Activated T-helper 2 cell treated with anti-CD3 and anti-CD28 coated beads, Interferon-gamma antibody, Interleukin-2, Interleukin-4, amounts not matched to agents 10 μg/mL and 5 μg/mL and 100 μg/mL, durations not matched to agents 14 hours and 24 hours and 36 hours (primary cell): ENCODE measurements at places on chromosomes 7 and 10.

DNA sequence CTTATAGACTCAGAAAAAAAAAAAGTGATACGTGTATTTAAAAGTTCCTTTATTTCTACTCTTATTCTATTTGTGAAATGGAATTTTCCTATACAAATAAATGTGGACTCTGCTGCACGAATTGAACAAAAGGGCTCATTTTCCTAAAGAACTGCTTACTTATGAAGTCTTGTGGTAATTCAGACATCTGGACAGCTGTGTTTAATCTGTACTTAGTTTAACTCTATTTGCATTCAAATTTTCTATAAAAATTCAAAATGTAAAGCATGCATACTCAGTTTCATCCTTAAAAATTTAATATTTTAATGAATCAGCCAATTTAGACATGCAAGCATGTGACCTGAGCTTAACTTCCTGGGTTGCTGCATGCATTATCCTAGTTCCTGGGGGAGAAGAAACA is 118.0 kb upstream of the PCLO start:
- no peak for DNase-seq

GRCh38 chr7:127810696-127811660 is 159.0 kb downstream of the SND1 start:
- DNase-seq: no peak

- DNase-seq: no peak
Observed at GRCh38 chr10:34722404-34722803, 92.7 kb downstream of the PARD3 start.

GRCh38 chr7:142856565-142857245 is 1.8 kb downstream of the EPHB6 start:
- DNase-seq: no peak

GRCh38 chr7:24835643-24836042 is 78.4 kb upstream of the GSDME start:
- DNase-seq: no peak

DNA sequence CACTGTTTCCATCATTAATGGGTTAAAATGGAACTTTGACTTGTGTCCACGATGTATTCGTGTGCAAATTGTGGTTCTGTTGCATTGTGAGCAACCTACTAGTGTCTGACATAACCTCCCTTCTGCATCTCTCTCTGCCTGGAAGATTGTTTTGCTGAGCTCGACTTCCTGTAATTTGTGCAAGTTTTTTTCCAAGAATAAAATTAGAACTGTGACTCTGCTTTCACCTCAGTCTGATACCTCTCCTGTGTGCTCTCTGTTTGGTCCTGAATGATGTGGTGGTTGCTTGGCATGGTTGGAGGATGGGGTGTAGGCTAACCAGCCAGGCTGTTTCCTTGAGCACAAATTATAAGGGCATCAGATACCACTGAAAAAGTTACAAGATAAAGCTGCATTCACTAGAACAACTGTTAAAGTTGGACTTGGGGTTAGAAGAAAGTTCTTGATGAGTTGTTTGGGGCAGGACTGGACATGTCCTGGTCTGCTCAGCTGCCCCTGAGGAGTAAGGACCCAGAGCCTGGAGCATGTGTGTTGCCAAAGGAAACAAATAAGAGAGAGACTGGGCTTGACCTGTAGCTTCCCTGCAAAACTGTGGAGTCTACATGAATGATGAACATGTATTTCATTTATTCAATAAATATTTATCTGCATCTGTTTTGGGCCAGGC is 1.9 kb upstream of the VOPP1 start:
- no peak for DNase-seq

GRCh38 chr10:13719425-13719824 is 132.7 kb downstream of the PRPF18 start:
- no peak for DNase-seq

DNA sequence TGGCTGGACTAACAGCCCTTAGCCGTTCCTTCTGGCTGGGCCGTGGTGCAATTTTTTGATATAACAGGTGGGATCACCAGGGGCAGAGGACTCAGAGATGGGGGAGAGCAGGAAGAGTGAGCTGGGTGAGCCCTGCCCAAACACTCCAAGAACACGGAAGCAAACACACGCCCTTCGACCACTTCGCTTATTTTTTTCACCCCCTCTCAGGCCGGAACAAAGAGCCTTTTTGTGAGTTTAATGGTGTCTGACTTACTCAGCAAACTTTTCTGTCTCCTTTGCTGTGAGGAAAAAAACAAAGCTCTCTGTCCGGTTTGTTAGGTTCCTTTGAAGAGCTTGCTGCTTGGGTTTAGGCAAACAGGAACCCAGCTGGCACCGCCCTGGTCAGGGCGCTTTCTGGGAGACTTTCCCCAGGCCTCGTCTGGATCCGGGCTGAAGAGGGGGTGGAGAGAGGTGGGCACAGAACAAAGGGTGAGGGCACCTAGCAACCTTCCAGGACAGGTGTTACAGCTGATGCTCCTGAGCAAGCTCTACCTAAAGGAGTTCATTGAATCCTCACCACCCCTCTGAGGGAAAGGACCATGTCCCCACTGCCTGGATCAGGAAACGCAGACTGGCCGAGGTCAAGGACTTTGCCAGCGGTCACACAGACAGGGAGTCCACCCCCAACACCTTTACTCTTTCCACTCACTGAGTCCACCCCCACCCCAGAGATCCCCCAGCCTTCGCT is 23.3 kb downstream of the CALML3 start:
- no peak for DNase-seq

GRCh38 chr10:49161411-49161997 is 26.7 kb downstream of the TMEM273 start:
- no peak for DNase-seq

- DNase-seq: no peak
Observed at GRCh38 chr7:82821037-82821436, 341.6 kb downstream of the PCLO start.
